ENCODE measurements at places on chromosomes 3 and 15. TPM values are rescaled to one million over a fixed set of nuclear protein-coding genes. Genes with fewer than 3 reads are reported as not detected.

GRCh38 chr3:149605902-149606301, 51.9 kb downstream of the WWTR1 start:
- no peak for DNase-seq

DNA sequence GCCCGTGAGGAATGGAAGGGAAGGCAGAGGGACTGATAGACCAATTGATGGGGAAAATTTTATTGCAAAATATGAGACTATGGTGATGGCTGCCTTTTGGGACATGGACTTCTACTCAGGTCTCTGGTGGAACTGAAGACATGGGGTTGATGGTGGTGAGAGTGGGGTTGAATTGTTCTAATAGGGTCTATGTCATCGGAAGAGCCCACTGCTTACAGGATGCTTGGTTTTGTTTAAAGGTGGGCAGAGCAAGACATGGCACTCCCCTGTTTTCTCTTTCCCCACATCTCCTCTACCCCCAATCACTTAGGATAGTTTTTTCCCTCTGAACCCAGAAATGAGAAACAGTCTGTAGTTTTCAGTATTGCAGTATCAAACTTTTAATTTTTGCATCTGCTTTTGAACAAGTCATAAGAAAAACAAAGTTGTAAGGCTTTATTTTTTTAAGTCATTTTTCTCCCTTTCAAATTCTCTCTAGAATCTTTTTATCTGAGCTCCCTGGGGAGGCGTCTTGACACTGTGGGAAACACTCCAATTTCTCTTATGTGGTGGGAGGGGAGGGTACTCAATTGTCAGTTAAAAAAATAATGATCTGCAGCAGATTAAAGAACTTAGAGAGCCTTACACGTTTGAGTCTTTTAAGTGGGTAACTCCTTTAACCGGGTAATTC, 276.2 kb upstream of the TBC1D5 start:
- DNase-seq: peak; percentile 16

GRCh38 chr3:138670407-138670806, 61.8 kb downstream of the FAIM start:
- no peak for DNase-seq

DNA sequence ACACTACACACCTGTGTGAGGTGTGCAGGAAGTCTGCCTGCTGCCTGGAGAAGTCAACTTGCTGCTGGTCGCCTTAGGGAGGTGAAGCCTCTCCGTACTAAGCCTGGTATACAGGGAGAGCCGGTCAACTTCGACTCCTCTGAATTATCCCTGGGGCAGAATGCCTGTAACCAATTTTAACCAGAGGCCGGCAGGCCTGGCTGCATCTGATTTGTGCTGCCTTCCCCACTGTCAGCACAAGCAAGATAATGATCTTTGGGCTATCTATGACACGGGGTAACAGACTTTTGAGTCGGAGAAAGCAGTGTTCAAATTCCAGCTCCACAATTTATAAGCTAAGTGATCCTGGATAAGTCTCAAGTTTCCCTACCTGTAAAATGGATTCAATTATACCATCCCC, 42.3 kb downstream of the MAGEF1 start:
- DNase-seq: no peak

DNA sequence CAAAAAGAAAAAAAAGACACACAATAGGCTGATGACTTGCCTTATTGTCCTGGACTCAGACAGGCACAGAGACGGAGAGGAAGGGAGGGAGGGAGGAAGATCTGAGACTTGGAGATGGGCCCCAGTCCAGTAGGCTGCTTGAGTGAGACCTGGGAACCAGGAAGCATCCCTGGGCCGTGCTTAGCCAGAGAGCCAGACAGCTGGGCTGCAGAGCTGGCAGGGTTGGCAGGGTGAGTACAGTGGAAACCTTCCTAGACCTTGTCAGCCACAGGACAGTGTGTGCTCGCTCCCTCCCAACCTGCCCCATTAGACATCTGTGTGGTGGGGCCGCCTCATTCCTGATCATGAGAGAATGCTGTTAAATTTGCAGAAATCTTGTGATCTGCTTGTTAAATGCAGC, 107.9 kb upstream of the ALDH1A3 start:
- no peak for DNase-seq

- DNase-seq: no peak
Observed at GRCh38 chr3:129855832-129856419, 37.6 kb downstream of the TMCC1 start.

- DNase-seq: no peak
Observed at GRCh38 chr15:64909546-64909945, 2.2 kb upstream of the ANKDD1A start.

DNA sequence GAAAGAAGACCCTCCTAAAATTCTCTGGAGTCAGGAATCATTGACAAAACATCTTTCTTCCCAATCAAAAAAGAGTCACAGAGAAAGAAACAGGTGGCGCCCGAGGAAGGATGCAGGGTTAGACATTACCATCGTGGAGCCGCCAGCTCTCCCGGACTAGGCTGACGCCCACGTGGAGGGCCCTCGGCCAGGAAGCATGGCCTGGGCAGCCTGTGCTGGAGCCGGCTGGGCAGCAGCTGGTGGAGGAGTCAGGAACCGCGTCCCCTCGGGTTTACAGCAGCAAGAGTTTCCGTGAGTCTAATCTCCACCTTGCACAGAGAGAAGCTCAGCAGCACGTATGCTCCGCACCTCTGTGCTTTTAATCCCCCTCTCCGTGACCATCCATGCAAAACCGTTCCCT, 533.7 kb upstream of the ATP11B start:
- DNase-seq: no peak

DNA sequence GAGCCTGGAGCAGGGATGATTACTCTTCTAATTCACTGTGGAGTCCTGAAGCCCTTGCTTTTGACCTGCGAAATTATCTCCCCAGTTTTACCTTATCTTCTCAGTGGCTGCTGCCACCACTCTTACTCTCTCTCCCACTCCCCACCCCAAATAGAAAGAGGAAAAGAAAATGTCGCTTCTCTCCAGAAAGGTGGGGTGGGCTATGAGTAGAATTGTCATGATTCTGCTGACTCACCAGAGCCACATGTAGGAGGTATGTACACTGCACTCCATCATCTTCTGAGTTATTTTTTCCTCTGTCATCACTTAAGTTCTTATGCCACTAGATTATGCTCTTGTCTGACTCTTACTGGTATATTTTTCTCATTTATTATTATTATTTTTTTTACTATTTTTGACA, 43.9 kb upstream of the TMEM158 start:
- DNase-seq: no peak

The SMCO1 gene
- polyA plus RNA-seq: not detected

The IL12A gene
- 0.49 TPM for polyA plus RNA-seq

The PTH1R gene
- 269 TPM for polyA plus RNA-seq

The DALRD3 gene
- polyA plus RNA-seq: 77.4 TPM
